ENCODE measurements at places on chromosomes 16 and 17.
A peak's percentile ranks its signal among the peaks of the same experiment; 100 is the strongest.

DNA sequence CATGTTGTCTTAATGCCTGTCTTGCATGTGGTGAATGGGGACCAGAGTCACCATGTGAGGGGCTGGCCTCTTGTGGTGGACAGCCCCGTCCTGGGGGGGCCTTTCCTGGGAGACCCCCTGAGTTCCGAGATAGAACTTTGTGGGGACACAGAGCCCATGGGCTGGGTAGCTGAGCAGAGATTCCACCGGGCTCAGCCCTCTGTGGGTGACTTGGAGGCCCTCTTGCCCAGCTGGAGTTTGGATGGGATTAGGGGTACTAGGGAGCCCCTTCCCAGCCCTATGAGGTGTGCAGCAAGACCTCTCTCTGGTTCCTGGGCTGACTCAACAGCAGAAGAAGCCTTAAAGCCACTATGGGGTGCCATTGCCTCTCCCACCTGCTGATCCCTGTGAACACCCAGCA lies 38.1 kb downstream of the MRC2 start:
- no peak for DNase-seq

- DNase-seq, result no peak
These were observed 32.7 kb upstream of the FOXF1 start for GRCh38 chr16:86477642-86478041.

DNA sequence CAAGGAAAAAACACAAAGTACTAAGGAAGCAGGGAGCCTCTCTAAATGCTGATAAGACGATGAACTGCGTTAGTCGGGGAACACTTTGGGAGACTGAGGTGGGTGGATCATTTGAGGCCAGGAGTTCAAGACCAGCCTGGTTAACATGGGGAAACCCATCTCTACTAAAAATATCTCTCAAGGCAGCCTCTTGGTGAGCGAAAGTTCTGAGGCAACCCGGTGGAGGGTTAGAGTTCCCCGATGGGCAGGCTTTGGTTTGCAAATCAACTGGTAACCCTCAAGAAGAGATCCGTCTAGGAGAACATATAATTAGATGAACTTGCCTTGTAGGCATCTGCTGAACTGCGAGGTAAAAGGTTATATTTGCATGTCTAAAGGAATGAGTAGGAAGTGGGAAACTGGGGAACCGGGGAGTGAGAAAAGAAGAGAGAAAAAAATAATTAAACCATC lies 44.6 kb downstream of the WSB1 start:
- no peak for DNase-seq

DNA sequence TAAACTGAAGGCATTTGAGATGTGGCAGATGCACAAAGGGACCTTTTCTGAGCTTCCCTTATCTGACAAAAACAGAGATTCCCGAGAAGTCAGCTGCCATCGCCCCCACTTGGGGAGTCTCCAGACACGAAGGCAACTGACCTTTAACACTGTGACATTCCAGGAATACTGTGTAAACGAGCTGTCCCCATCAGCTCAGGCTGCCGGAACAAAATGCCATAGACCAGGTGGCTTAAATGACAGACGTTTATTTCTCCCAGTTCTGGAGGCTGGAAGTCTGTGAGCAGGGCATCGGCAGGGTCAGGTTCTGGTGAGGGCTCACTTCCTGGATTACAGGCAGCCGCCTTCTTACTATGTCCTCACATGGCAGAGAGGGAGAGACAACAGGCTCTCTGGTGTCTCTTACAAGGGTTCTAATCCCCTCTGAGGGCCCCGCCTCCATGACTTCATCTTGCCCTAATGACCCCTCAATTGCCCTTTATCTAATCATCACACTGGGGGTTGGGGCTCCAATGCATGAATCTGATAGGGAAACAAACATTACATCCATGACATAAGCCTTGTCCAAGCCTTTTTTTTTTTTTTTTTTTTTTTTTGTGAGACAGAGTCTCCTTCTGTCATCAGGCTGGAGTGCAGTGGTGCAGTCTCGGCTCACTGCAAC lies 178.5 kb upstream of the RPL38 start:
- no peak for DNase-seq

DNA sequence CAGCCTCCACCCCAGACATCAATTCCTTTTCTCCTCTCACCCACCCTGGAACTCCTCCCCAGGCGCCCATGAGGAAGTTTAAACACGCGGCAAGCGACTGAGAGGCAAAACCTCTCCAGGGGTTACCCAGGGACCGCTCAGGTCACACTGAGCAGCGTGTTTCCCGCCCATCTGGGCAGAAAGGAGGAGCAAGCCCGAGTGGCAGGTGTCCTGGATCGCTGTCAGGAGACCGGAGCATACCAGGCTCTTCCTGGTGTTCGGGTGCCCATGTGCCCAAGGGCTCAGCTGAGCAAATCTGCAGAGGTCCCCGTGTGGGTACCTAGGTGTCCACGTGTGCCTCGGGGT lies 491 bp downstream of the SLC25A19 start:
- DNase-seq, result no peak

DNA sequence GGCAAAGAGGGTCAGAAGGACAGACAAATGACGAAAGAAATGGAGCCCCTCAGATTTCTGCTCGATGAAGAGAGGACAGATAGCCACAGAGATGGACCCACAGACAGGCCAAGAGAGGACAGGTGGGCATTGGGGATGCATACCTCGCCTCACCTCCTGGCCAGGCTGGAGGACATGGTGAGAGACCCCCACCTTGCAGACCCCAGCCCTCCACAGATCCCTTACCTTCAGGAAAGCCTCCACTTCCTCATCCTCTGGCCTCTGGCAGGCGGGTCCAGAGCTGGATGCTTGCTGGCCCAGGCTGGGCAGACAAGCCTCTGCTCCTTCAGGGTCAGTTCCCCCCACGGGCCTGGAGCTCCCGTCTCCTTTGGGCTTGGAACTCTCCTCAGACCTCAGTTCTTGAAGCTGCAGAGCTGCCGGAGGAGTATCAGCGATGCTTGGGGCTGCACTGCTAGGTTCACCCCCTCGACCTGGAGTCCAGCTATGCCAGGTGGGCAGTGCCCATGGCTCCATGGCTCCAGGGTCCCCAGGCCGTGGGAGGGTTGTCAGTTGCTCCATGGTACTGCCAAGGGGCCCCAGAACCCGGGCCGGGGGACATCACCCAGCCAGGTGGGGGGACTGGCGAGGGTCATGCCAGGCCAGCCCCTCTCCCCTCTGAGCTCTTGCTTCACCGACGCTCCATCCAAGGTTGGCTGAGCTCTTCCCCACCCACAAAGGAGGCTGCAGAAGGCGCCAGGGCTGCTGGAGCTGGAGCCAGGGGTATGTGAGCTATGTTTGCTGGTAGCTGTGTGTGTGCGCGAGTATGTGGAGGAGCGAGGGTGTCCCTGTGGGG lies 1.0 kb downstream of the TSPOAP1 start:
- DNase-seq, result no peak

GRCh38 chr16:47727131-47727530 lies 266.0 kb downstream of the PHKB start:
- no peak for DNase-seq

DNA sequence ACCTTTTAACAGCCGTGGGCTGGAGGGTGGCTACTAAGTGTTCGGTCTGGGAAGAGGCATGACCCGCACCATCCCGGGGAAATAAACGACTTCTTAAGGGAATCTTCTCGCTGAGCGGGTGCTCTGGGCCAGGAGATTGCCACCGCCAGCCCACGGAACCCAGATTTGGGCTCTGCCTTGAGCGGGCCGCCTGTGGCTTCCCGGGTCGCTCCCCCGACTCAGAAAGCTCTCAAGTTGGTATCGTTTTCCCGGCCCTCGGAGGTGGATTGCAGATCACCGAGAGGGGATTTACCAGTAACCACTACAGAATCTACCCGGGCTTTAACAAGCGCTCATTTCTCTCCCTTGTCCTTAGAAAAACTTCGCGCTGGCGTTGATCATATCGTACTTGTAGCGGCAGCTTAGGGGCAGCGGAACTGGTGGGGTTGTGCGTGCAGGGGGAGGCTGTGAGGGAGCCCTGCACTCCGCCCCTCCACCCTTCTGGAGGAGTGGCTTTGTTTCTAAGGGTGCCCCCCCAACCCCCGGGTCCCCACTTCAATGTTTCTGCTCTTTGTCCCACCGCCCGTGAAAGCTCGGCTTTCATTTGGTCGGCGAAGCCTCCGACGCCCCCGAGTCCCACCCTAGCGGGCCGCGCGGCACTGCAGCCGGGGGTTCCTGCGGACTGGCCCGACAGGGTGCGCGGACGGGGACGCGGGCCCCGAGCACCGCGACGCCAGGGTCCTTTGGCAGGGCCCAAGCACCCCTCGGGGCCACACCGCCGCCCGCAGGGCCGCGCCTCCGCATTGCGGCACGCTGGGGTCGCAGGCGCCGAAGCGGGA lies 3.6 kb upstream of the CBX4 start:
- DNase-seq, result no peak

GRCh38 chr16:11836650-11837244 lies 14.6 kb downstream of the RSL1D1 start:
- no peak for DNase-seq

DNA sequence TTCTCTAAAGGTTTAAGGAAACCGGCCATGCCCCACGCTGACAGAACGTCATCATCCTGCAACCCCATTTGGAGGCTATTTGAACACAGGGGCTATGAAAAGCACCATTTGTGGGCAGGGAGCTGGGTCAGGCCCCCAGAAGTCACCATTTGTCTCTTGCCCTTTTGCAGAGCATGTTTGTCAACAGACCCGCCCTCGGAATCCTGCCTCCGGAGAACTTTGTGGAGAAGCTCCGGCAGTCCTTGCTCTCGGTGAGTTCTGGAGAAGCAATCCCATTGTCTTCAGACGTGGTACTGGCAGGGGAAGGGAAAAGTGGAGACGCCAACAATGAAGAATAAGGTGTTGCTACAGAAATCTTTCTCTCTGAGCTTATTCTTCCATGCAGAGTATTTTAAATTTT lies 33.5 kb downstream of the TMEM186 start:
- DNase-seq, result no peak

DNA sequence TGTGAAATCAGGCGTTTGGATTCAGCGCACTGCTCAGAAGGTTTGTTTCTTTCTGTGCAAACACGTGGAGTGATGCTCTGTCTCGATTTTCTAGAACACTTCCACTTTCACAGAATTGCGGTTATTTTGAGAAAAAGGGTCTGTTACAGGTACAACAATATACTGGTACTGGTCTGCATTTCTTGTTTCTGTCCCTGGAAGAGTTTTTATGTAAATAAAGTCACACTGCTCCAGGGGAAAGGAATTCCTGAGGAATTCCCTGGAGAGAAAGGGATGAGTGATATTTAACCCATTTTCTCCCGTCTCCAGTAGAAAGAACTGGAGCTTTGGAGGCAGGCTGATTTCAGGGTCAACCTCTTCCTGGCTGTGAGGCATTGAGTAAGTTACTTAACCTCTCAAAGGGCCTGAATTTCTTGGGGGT lies 16.2 kb upstream of the RMI2 start:
- no peak for DNase-seq

GRCh38 chr17:39209317-39210092 lies 9.4 kb downstream of the RPL19 start:
- peak; percentile 56 for DNase-seq

DNA sequence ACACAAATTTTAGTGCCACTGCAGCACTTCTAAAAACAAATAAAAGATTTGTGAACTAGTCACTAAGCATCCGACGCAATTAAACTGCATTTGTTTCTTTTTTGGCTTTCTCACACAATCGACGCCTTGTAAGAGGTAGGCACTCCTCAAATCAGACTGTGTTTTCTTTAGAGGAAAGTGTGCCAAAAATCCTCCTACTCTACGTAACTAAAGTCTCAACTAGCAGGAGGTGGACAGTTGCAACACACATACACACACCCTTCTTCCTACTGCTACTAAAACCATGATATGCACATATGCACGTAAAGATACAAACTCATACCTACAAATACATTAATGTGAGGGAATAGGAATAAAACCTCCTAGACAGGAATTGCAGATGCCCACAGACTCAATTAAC lies 844.7 kb upstream of the SOX9 start:
- no peak for DNase-seq

DNA sequence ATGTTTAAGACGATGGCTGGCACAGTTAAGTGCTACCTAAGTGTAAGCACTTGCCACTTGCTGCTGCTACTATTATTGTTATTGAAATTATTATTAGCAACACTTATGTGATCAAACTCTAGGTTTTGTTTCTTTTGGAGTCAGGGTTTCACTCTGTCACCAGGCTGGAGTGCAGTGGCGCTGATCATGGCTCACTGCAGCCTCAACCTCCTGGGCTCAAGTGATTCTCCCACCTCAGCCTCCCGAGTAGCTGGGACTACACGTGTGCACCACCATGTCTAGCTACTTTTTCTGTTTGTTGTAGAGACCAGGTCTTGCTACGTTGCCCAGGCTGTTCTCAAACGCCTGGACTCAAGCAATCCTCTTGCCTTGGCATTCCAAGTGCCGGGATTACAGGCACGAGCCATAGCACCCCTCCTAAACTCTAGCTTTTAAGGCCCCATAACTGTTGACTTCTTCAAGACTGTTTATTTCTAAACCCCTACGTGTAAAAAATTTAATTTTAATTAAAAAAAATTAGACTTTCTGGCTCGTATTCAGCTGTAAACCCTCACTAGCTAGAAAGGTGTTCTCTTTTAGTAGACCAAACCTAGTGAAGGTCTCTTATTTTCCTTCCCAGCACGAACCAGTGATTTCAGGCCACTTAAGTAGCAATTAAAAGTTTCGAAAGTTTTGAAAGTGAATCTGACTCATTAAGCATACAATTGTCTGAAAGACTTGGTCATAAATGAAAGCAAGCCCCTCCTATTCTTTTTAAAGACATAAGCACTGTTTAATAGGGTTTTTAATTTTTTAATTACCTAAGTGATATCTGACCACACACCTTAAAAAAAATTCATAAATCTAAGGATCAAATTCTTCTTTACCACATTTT lies 11.7 kb upstream of the SCNN1B start:
- no peak for DNase-seq

GRCh38 chr16:66706506-66706880 lies 9.9 kb upstream of the CMTM4 start:
- no peak for DNase-seq

DNA sequence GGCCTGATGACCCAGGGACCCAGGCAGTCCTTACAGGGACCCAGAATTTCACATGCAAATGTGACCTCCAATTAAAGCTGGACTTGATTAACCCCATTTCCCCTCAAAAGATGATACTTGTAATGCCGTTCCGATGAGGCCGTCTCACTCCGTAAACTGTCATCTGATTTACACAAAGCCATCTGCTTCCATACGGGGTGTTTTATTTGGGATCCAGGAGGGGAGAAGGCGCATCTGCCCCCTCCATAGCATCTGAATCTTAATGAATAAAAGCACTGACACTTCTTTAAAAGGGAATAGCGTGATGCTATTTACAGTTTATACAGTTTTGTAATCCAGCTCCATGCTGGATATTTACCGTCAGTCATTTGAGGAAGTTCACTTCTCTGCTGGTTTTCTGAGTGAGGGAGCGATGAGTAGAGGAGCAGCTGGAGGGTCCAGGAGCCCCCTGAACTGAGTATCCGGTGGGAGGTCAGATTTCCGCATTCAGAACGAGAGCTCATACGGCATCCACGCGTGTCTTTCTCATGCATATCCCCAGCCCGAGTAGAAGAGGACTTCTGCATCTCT lies 452.7 kb downstream of the WWOX start:
- DNase-seq, result peak; percentile 46

Data from inflammatory macrophage treated with lipopolysaccharide for 1 hour (primary cell).